ENCODE measurements at places on chromosomes 4 and X. TPM values are rescaled to one million over a fixed set of nuclear protein-coding genes. Genes with fewer than 3 reads are reported as not detected.

DNA sequence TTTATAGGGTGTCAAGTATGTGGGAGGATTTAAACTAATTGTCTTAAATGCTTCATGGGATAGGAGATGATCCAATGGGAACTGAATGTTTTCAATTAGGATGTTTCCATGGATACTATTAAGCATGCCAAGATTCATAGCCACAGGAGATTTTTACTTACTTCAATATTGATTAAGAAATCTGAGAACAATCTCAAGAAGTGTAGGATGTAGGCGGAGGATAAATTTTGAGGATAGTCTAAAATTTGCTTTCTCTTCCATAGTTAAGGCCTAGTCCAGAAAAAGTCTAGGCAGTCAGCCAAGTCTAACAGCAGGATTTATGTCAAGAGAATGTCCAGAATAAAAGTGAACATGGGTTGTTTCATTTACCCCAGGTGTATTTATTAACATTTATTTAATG lies 32.8 kb downstream of the REPS2 start:
- DNase-seq, result no peak

DNA sequence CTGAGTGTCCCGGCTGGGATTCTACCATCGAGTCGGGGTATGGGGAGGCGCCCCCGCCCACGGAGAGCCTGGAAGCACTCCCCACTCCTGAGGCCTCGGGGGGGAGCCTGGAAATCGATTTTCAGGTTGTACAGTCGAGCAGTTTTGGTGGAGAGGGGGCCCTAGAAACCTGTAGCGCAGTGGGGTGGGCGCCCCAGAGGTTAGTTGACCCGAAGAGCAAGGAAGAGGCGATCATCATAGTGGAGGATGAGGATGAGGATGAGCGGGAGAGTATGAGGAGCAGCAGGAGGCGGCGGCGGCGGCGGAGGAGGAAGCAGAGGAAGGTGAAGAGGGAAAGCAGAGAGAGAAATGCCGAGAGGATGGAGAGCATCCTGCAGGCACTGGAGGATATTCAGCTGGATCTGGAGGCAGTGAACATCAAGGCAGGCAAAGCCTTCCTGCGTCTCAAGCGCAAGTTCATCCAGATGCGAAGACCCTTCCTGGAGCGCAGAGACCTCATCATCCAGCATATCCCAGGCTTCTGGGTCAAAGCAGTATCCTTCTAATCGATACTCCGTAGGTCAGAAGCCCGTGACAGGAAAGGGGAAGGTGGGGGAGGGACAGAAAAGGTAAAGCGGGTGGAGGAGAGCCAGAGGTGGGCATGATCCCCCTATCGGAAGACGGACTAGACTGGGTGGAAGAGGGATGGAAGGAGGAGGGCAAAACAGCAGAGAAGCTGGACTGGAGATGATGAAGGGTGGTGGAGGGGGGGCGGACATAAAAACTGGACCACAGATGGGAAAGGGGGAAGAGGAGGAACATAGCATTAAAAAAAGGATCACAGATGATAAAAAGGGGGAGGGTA lies 828 bp downstream of the TSPYL2 start:
- no peak for DNase-seq

Gene ALB
- 0.41 TPM for total RNA-seq

GRCh38 chrX:13369256-13370030 lies 49.6 kb upstream of the ATXN3L start:
- DNase-seq, result no peak

- no peak for DNase-seq
Measured at GRCh38 chr4:127250577-127250976, 382.2 kb upstream of the INTU start.

DNA sequence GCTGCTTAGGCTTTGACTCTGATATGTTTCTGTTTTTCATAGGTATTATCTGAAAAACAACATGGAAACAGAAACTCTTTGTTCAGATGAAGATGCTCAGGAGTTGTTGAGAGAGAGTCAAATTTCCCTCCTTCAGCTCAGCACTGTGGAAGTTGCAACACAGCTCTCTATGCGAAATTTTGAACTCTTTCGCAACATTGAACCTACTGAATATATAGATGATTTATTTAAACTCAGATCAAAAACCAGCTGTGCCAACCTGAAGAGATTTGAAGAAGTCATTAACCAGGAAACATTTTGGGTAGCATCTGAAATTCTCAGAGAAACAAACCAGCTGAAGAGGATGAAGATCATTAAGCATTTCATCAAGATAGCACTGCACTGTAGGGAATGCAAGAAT lies 238.6 kb downstream of the RAPGEF2 start:
- DNase-seq, result no peak

DNA sequence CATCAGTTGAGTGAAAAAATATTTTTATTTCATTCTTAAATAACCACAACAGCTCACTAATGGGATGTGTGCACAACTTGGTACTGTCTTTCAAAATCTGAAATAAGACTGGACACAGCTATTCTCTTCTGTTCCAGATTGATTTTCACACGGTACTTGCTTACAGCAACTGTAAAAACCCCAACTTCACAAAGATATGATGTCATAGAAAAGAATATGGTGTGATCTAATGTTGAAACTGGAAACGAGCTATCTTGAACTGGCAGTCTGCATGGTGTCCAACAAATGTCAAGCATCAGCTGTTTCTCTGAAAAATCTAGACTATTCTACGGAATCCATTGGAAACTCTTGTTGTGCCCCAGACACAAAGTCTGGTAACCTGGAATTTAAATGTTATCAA lies 14.7 kb downstream of the HELQ start:
- no peak for DNase-seq

Gene MAGEA3
- not detected for total RNA-seq

GRCh38 chr4:182219411-182220056 lies 23.7 kb upstream of the TENM3 start:
- no peak for DNase-seq

Gene MID1
- 7.7 TPM for total RNA-seq

Gene NWD2
- 21.2 TPM for total RNA-seq

- no peak for DNase-seq
Measured at GRCh38 chr4:80091184-80091583, 18.2 kb upstream of the ANTXR2 start.

Gene TMEM184C
- 47.7 TPM for total RNA-seq

Gene SLC25A53
- total RNA-seq, result 10.2 TPM

Gene SMARCAD1
- 117 TPM for total RNA-seq

DNA sequence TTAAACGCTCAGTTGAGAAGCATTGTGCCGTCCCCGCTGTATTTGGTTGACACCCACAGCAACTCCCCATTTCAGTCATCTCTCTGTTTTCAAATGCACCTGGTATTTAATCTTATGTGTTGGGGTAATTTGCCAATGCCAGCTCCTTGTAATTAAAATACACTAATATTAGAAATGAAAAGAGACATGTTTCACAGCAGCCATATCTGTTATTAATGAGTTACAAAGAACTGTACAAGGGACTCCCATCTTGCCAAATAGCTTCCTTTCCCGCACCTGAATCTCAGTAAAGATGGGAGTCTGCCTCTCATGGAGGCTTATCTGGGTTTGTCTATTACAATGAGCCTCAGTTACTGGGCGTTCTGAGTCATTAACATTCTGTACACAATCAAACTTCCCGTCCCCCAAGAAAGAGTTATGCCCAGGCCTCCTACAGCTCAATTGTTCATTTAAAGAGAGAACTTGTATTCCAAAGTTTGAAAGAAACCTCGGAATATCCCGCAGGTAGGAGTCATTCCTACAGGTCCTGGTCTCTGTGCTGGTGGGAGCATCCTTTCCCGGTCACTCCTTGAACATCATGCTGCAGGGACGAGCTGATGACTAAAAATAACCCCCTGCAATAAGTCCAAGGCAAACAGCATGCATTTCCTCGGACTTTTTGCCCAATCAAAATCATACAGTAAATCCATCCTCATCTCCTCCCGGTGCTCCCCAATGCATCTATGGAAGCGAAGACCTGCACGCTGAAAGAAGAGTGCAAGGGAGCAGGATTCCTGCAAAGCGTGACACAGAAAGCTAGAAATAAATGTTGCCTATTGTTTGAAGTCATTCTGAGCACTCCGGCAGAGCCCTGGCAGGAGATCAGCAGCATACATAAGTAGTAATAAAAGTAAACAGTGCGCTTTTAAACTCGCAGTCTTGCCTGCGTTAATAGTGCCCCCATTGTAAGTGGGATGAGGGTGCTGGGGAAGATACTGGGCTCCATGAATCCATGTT lies 926 bp downstream of the NDP start:
- no peak for DNase-seq

Gene ADH1C
- not detected for total RNA-seq

GRCh38 chr4:44713125-44713524 lies 13.2 kb downstream of the GNPDA2 start:
- no peak for DNase-seq

- no peak for DNase-seq
Measured at GRCh38 chr4:183636923-183637322, 22.1 kb downstream of the RWDD4 start.

- no peak for DNase-seq
Measured at GRCh38 chrX:6891404-6891803, 256.1 kb upstream of the STS start.

Gene CSAG1
- total RNA-seq, result not detected

GRCh38 chr4:134935320-134935719 lies 733.7 kb upstream of the PABPC4L start:
- DNase-seq, result no peak

GRCh38 chr4:74365761-74366160 lies 816 bp downstream of the EREG start:
- DNase-seq, result no peak

Gene EREG
- not detected for total RNA-seq

- DNase-seq, result no peak
Measured at GRCh38 chr4:6042293-6043063, 24.2 kb upstream of the C4orf50 start.

- no peak for DNase-seq
Measured at GRCh38 chr4:17997129-17997528, 24.4 kb downstream of the LCORL start.

DNA sequence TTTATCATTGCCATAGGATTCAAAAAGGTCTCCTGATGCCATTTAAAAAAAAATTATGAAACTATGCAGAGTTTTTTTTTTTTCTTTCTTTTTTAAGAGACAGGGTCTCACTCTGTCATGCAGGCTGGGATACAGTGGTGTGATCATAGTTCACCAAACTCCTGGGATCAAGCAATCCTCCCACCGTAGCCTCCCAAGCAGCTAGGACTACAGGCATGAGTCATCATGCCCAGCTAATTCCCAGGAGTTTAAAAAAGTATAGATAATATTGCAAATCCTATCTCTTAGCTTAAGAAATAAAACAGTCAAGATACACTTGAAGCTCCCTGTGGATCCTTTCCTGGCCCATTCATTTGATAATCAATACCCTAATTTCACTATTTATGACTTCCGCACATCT lies 58.6 kb upstream of the PRSS48 start:
- no peak for DNase-seq

GRCh38 chr4:139576219-139576618 lies 20.2 kb upstream of the SETD7 start:
- DNase-seq, result no peak

- no peak for DNase-seq
Measured at GRCh38 chr4:7191546-7192251, 639 bp upstream of the SORCS2 start.

Gene GAGE13
- not detected for total RNA-seq

DNA sequence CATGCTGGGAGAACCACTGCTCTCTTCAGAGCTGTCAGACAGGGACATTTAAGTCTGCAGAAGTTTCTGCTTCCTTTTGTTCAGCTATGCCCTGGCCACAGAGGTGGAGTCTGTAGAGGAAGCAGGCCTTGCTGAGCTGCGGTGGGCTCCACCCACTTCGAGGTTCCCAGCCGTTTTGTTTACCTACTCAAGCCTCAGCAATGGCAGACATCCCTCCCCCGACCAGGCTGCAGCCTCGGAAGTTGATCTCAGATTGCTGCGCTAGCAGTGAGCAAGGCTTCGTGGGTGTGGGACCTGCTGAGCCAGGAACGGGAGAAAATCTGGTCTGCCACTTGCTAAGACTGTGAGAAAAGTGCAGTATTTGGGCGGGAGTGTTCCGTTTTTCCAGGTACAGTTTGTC lies 118.9 kb downstream of the SLC10A6 start:
- no peak for DNase-seq

Gene ETNPPL
- total RNA-seq, result 0.41 TPM

- no peak for DNase-seq
Measured at GRCh38 chrX:137236837-137237236, 203.0 kb upstream of the GPR101 start.

Gene ARR3
- not detected for total RNA-seq

GRCh38 chrX:114774691-114775090 lies 190.8 kb downstream of the HTR2C start:
- DNase-seq, result no peak

Gene XAGE1A
- total RNA-seq, result not detected

DNA sequence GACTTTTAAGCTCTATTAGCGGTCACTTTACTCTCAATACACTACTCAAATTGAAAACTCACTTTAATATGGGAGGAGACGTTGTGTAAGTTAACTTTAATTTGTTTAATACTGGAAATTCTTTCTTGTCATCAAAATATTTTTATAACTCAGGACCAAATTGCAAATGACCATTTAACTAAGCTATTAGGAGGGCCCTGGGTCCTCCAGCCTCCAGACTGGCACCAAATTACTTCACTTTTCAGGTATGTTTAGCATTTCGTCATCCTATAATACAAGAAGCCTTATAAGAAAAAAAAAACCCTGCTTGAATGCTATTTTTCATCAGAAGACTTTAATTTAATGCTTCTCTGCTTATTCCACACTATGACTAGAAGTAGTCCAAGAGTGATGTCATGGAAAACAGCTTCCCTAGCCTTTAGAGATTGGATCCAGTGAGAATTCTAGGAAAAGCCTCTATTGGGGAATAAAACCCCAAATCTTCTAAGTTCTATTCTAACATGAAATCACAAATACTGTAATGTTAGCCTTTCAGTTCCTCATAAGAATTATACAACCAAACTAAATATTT lies 6.6 kb downstream of the KLHL15 start:
- DNase-seq, result no peak

GRCh38 chrX:105480646-105481310 lies 260.3 kb upstream of the TEX13A start:
- DNase-seq, result no peak

DNA sequence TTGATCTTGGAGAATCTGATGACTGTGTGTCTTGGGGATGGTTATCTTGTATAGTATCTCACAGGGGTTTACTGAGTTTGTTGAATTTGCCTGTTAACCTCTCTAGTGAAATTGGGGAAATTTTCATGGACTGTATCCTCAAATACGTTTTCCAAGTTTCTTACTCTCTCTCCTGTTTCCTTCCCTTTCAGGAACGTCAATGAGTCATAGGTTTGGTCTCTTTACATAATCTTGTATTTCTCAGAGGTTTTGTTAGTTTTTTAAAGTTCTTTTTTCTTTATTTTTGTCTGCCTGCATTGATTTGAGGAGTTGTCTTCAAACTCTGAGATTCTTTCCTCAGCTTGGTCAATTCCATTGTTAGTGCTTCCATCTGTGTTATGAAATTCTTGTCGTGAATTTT lies 227.7 kb upstream of the GPRIN3 start:
- DNase-seq, result no peak

Gene MAGEC2
- not detected for total RNA-seq

Gene PLRG1
- 77.0 TPM for total RNA-seq
